Testis (tissue), 5 donors: ENCODE measurements at places on chromosomes 13 and 19. TPM values are rescaled to one million over a fixed set of nuclear protein-coding genes. Genes with fewer than 3 reads are reported as not detected.

The CBARP gene
- 5.2 TPM for total RNA-seq

GRCh38 chr13:61751039-61751438, 335.4 kb upstream of the PCDH20 start:
- no peaks in the 10 kb centered on the region for H3K36me3 ChIP-seq
- H3K27ac ChIP-seq: no peak overlapping the region
- no peaks in the 10 kb centered on the region for H3K27me3 ChIP-seq
- no peak overlapping the region for H3K4me3 ChIP-seq
- H3K4me1 ChIP-seq: no peaks in the 10 kb centered on the region
- DNase-seq: no peak

DNA sequence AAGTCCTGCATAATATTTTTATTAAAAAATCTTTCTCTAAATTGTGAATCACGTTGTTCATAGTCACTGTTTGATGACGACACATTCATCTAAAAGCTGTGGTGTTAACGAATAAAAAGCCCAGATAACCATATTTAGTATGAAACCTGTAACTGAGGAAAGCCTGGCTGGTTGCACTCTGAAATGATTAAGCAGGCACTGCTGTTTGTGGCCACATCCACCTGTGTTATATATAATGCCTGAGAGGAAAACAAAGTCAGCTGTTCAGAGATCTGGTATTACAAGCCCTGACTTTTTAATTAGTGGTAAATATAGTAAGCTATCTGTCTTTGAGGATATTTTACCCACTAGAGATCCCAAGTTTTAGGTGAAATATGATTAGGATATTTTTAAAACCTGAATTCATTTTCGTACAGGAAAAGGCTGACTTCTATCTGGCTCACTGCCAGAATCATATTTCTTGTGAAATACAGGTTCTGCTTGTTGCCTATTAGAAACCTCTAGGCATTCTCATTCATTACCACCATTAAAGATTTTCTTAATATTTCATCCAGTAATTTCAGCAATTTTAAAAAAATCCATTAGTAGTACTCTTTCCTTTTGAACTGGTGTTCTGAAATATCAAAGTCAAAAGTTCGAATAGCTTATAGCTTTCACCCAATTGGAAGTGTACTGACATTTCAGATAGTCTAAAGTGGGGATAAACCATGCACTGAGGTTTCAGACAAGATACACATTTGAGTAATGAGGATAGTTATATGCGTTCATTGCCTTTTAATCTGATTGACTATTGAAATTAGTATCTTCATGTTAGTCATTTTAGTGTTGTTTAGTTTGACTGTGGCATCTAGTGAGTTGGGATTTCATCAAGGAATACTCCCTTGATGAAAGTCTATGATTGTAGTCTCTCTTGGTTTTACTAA, 79.7 kb downstream of the LMO7 start:
- H3K36me3 ChIP-seq: no peaks in the 10 kb centered on the region
- no peaks in the 10 kb centered on the region for H3K27me3 ChIP-seq
- no peaks in the 10 kb centered on the region for H3K4me1 ChIP-seq
- DNase-seq: no peak
- H3K27ac ChIP-seq: no peak overlapping the region

DNA sequence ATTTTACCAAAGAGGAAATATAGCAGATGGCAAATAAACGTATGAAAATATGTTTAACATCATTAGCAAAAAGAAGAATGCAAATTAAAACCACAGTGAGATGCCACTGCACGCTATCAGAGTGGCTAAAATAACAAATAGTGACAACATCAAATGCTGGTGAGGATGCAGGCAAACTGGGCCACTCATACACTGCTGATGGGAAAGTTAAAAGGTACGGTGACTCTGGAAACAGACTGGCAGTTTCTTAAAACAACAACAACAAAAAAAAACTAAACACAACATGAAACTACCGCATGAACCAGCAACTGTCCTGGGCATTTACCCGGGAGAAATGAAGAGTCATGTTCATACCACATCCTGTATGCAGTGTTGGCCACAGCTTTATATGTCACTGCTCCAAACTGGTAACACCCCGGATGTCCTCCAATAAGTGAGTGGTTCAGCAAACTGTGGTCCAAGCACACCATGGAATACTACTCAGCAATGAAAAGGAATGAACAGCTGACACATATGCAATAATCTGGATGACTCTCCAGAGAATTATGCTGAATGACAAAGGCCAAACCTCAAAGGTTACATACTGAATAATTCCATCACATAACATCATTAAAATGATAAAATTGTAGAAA, 22.3 kb downstream of the EPS15L1 start:
- no peaks in the 10 kb centered on the region for H3K36me3 ChIP-seq
- no peak overlapping the region for H3K4me3 ChIP-seq
- no peak for DNase-seq
- no peak overlapping the region for H3K27ac ChIP-seq
- H3K4me1 ChIP-seq: peaks cover 26% of the 10 kb centered on the region

DNA sequence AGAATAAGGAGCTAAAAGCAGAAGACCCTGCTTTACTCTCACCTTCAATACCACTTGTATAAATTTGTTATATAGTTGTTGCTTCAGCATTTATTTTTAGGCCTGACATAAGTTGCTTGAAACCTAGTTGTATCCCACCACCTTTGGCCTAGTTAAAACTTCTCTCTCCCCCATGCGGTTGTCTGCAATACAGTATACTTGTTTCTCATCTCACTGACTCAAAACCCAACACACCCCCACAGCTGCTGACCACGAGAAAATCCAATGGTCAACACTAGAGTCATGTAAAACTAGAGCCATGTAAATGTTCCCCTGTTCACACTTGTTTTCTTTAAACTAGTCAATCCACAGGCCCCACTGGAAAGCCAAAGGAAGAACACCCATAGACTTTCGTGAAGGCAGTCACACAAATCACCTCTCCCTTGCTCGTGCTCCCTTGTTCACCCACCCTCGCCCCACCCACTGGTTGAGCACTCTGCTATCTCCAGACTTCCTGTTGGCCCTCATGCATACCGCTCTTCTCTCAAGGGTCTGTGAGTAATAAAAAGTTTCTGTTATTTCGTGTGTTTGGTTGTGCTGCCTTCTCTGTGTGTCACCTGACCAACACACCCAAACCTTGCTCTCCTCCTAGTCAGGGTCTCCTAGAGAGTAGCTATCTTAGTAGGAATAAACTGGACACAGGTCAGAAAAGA, 12.9 kb upstream of the CCDC169 start:
- no peaks in the 10 kb centered on the region for H3K4me1 ChIP-seq
- DNase-seq: no peak
- H3K27ac ChIP-seq: no peak overlapping the region
- H3K4me3 ChIP-seq: no peak overlapping the region
- H3K27me3 ChIP-seq: no peaks in the 10 kb centered on the region
- H3K36me3 ChIP-seq: no peaks in the 10 kb centered on the region

DNA sequence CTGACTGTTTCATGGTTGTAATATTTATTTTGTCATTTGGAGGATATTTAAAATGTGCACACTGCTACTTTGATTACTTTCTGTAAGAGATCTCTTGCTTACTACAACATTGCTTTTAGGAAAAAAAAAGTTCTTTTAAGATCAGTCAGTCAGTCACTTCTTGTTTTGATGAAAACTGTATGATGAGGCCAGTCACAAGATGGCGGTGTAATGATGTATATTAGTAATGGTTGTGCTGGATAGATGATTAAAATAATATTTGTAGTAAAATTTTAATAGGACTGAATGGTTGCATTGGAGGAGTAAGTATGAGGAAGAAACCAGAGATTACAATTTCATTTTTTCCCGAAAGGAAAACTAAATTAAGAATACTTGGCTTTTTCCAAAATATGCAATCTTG, 2411.1 kb downstream of the PCDH9 start:
- no peaks in the 10 kb centered on the region for H3K27me3 ChIP-seq
- H3K36me3 ChIP-seq: no peaks in the 10 kb centered on the region
- no peak overlapping the region for H3K4me3 ChIP-seq
- no peaks in the 10 kb centered on the region for H3K4me1 ChIP-seq
- DNase-seq: no peak
- H3K27ac ChIP-seq: no peak overlapping the region

GRCh38 chr13:41608111-41608838, 150.9 kb downstream of the RGCC start:
- no peak overlapping the region for H3K27ac ChIP-seq
- no peaks in the 10 kb centered on the region for H3K36me3 ChIP-seq
- no peak overlapping the region for H3K4me3 ChIP-seq
- no peaks in the 10 kb centered on the region for H3K27me3 ChIP-seq
- H3K4me1 ChIP-seq: no peaks in the 10 kb centered on the region

GRCh38 chr19:35194012-35194984, 34.2 kb downstream of the FAM187B start:
- no peak overlapping the region for H3K27ac ChIP-seq
- H3K36me3 ChIP-seq: no peaks in the 10 kb centered on the region
- H3K27me3 ChIP-seq: no peaks in the 10 kb centered on the region

- H3K4me3 ChIP-seq: no peak overlapping the region
- no peaks in the 10 kb centered on the region for H3K36me3 ChIP-seq
- H3K27ac ChIP-seq: no peak overlapping the region
- no peaks in the 10 kb centered on the region for H3K27me3 ChIP-seq
- no peaks in the 10 kb centered on the region for H3K4me1 ChIP-seq
- no peak for DNase-seq
These were observed 100.2 kb downstream of the ZIC5 start for GRCh38 chr13:99871249-99871898.
